Naive thymus-derived CD4-positive, alpha-beta T cell (primary cell): ENCODE measurements at places on chromosomes 12 and 14. TPM values are rescaled to one million over a fixed set of nuclear protein-coding genes. Genes with fewer than 3 reads are reported as not detected.

The SMARCD1 gene
- 67.5 TPM for total RNA-seq

The ERBB3 gene
- 1.1 and 1.6 TPM in 2 replicates for total RNA-seq

The MARK3 gene
- 133 TPM for total RNA-seq

The GDF11 gene
- total RNA-seq, result 6.6 TPM

The GNPTAB gene
- total RNA-seq, result 44.4 TPM

The DNM1L gene
- 66.0 and 67.9 TPM in 2 replicates for total RNA-seq

The SIX1 gene
- 0.41 and 0.70 TPM in 2 replicates for total RNA-seq

DNA sequence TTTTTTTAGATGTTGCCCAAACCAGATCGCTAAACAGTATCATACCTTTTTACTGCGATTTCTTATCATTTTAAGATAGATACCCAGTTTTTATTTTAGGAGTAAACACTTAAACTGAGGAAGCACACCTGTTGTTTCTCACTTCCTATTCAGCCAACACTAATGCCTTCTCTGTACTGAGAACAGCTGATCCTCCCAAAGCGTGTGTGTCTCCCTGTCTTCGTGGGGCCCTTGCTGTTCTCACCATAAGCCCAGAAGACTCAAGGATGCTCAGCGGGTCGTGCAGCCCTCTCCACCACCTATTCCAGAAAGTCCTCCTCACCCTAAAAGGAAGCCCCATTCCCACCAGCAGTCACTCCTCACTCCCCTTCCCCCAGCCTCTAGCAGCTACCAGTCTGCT, 14.8 kb downstream of the PPP2R5C start:
- DNase-seq, result no peak

DNA sequence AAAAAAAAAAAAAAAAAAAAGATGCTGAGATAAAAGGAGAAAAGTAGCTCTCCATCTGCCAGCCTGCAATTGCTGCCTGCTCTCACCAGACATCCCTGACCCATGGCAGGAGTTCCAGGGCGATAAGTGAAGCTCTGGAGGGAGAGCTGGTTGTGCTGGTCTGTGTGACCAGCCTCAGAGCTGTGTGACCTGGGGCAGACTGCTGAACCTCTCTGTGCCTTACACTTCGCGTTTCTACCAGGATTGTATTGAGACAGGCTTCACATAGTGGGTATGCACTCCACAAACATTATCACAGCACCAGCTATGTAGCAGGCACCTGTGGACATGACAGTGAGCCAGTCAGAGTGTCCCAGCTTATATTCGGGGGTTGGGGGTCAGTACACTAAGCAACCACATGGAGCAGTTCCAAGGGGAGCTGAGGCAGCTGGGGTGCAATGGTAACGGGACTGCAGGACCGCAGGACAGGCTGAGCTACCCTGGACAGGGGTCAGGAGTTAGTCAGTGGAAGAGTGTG, 57.5 kb downstream of the RBM19 start:
- no peak for DNase-seq

DNA sequence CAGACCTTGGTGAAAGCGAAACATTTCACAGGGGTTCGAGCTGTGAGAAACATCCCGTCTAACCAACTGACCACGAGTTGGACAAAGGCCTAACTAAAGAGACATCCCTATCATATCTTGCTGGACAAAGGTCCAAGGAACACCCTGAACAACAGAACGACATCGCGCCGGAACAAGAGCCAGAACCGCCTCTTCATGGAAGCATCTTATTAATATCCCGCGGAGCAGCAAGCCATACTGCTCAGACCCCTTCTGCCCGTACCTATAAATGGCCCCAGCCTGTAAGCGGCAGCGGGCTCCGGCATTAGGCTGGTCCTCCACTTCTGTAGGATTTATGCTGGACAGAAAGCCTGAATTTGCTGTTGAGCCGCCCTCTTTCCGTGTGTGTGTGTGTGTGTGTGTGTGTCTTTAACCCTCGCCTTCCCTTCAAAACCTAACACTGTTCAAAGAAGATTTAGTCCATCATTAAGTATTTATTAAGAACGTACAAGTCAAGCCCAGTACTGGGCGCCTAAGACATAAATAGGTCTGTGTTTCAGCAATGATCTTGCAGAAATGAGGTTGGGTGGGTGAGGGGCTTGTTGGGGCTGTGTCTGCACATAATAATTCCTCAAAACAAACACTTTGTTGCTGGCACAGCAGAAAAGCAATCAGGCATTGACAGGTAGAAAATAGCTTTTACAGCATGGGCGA, 1.9 kb downstream of the SLC6A15 start:
- DNase-seq, result no peak

DNA sequence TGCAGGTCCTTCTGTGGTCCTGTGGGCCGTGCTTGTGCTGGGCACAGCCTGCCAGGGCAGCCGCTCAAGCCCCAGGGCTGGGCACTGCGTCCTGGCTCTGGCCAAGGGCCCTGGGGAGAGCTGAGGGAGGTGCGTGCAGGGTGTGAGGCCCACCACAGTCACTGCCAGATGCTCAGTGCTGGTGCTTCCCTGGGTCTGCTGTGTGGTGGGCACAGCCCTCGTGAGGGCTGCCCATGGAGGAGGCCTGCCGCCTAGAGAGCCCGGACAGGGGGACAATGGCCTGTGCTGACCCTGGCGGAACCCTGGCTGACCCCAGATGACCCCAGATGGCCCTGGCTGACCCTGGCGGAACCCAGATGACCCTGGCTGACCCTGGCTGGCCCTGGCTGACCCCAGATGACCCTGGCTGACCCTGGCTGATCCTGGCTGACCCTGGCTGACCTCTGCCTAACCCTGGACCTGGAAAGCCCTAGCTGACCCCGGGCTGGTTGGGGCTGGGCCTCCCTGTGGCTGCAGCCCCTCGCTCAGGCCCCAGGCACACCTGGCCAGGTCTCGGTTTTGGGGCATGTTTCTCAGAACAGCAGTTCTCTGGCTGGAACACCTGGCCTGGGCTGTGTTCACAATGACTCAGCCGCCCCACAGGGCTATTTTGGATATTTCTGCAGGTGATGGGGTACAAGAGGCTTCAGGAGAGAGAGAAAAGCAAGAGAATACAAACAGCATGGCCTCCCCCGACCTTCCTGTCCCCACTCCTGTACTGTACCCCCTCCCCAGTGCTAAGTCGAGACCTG, 55.4 kb downstream of the TMEM121 start:
- no peak for DNase-seq

GRCh38 chr12:126447346-126447745, 1382.1 kb downstream of the AACS start:
- no peak for DNase-seq

- DNase-seq, result no peak
These were observed 80.2 kb downstream of the VCPKMT start for GRCh38 chr14:50036211-50036610.

- DNase-seq, result no peak
These were observed 269.4 kb upstream of the CCDC196 start for GRCh38 chr14:66216763-66217162.

DNA sequence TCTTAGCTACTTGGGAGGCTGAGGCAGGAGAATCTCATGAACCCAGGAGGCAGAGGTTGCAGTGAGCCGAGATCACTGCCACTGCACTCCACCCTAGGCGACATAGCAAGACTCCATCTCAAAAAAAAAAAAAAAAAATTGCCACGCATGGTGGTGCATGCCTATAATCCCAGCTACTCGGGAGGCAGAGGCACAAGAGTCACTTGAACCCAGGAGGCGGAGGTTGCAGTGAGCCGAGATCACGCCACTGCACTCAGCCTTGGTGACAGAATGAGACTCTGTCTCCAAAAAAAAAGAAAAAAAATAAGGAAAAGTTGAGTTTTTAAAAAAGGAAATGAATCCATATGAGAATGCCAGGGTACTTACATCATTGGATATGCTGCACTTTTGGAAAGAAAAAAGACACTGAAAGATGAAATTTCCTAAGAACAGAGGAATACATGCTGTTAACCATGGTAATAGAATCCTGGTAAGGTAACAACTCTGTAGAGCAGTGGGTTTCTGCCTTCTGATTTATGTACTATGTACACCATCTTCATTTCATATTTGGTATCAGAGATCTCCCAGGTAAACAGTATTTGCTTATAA, 222.7 kb downstream of the ERC1 start:
- DNase-seq, result no peak

GRCh38 chr14:45381091-45381490, 128.1 kb upstream of the MIS18BP1 start:
- no peak for DNase-seq

DNA sequence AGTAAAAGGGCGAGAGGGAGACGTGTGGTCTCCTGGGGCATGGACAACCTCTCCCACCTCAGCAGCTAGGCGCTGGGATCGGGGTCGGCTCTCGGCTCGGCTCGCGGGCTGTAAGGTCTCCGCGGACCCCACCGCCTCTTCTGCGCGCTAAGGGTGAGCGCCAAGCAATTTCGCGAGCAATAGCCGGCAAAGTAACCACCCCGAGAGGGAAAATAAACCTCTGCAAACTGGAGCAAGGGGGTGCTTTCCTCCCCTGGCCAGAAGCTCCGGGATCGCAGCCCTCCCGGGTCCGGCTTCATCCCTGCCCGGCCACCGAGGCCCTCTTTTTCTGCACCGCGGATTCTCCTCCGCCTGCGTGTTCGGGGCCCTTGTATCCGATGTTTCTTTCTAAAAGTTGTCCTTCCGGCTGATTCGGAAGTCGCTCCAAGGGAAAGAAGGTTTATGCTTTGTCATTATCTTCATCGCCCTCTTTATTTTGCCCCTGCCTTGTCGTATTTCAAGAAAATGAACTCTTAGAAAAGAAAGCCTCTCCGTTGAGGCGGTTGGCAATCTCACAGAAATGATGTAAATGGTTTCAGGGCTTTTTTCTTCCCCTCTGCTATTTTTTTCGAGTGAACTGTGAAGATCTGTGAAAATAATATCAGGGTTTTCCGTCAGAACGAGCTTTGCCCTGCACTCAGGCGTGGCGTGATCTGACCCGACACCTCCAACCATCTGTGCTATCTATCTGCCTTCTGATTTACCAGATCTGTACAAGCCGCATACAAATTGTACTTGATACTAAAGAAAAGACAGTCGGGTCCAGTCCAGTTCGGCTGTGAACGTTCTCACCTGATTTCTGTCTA, 1.7 kb upstream of the SIX6 start:
- no peak for DNase-seq

DNA sequence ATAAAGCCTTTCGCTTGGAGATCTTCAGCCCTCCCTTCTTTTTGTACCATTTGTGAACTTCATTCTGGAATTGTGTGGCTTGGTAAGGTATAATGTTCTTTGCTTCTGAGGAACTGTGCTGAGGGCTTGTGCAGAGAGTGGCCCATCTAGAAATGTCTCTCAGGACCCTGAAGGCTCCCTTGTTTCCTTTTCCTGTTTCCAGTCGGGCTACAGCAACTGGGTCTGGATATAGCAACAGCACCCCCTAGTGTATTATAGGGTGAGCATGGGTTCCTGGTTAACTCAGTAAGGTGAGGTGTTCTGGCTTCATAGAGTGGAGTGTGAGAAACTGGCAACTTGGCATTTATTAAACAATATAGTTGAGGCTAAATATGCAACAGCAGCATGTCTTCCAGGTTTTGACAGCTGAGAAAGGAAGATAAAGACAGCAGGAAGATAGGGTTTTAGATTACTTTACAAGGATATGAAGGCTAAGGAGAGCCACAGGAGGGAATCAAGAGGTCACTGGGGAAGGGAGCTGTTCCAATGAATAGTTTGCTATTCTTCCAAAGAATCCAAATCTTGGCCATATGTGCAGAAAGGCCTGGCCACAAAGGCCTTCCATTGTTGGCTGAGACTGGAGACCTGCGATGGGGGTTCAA, 49.1 kb upstream of the RNU6-8 start:
- peak; percentile 77 for DNase-seq

DNA sequence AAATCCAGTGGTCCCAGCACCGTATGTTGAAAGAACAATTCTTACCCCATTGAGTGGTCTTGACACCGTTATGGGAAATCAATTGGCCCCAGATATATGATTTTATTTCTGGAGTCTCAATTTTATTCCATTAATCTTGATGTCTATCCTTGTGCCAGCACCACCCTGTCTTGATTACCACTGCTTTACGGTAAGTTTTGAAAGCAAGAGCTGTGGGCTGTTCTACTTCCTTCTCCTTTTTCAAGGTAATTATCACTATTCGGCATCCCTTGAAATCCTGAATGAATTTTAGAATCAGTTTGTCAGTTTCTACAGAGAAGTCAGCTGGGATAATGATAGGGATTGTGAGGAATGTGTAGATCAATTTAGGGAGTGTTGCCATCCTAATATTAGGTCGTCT, 160.8 kb upstream of the SFSWAP start:
- DNase-seq, result no peak

GRCh38 chr12:80636832-80637231, 70.6 kb upstream of the MYF6 start:
- no peak for DNase-seq

DNA sequence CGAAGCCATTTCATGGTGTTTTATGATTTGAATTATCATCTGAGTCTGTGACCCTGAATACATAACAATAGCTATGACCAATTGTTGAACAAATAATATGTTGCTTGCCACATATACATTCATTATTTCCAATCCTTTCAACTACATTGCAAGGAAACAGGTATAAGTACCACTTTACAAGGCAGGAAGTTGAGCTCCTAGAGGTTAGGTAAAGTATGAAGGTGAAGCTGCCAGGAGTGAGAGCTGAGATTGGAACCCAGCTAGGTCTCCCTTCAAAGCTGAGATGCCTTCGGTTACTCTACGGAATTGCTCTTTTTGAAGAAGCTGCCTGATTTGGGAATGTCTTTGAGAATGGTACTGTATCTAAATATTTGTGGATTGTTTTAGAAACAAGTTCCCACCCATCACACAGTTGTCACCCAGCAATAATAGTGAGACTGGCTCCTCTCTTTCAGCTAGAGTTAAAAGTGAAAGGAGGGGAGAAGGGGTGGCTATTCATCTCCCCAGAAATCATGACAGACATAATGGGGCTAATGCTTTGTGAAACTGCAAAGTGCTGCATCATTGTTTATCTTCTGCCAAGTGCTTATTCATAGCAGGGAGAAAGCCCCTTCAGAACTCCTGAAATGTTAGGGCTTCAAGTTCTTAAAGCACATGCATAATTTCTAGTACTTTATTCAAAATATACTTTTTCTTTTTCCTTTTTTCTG, 75.9 kb upstream of the AMIGO2 start:
- peak; percentile 14 for DNase-seq

DNA sequence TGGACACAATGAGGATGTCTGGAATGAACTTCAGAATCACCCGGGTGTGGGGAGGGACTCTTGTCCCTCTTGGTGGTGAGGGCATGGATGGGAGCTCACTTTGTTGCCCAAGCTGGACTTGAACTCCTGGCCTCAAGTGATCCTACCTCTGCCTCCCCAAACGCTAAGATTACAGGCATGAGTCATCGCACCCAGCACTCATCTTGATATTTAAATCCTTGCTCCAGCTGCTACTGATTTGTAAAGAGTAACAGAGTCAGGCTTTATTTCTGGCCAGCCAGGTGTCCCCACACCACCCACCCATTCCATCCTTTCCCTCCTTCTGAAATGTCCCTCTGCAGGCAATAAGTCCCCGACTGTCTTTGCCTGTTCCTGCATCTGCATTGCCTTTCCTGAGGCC, 4.9 kb downstream of the DDX54 start:
- DNase-seq, result no peak

DNA sequence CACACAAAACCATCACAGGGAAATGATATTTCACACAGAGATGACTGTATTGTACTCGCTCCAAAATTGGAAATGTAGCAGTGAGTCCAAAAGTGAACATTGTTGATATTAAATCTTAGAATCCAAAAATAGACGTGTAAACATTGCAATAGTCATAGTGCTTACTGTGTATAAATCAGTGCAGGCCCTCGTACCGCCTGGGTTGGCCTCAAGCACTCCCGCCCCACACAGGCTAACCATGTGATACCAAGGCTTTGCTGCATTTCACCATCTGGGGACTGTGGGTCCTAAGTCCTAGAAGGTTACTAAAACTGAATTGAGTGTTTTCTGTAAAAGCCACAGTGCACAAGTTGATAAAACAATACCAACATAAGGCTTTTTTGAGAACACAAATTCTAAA, 107.3 kb downstream of the PPP2R5E start:
- DNase-seq, result no peak

GRCh38 chr12:96995861-96996260, 88.8 kb downstream of the NEDD1 start:
- no peak for DNase-seq
